ENCODE measurements at places on chromosomes 12 and 14.

DNA sequence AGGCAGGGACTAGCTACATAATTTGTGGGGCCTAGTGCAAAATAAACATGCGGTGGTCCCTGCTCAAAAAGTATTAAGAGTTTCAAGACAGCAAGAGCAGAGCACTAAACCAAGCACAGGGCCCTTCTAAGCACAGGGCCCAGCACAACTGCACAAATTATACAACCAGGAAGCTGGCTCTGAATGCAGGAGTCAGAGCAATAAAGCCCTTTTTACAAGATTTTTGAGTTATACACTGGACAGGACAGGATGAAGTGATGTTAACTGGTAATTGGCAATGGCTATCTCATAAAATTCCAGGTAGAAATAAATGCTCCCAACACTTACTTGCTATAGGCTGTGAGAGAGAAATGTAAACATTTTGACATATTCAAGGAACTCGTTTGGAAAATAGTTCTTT lies 86.2 kb upstream of the GPHB5 start:
- no peak for DNase-seq

- peak; percentile 86 for DNase-seq
Observed at GRCh38 chr12:103455020-103455763, 40.6 kb downstream of the C12orf42 start.

- no peak for DNase-seq
Observed at GRCh38 chr12:12212769-12213168, 54.1 kb downstream of the LRP6 start.

GRCh38 chr12:52741375-52742195 lies 35.6 kb downstream of the KRT76 start:
- DNase-seq = peak; percentile 87

DNA sequence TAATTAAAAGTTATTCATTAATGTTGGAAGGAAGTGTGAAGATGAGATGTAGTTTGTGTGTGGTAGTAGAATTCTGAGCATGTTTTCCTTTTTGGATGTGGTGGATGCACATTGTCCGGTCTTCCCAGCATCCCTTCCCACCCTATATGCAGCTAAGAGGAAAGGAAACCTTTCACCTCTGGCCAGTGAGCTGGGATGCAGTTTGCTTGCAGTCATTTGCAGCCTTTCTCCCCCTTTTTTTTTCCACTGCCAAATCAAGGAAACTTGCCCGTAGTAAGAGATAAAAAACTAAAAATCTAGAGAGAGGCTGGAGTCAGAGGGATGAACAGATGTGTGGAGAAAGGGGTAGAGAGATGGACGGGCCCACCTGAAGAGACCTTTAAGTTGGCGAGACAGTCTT lies 72.5 kb upstream of the SLC38A2 start:
- no peak for DNase-seq

DNA sequence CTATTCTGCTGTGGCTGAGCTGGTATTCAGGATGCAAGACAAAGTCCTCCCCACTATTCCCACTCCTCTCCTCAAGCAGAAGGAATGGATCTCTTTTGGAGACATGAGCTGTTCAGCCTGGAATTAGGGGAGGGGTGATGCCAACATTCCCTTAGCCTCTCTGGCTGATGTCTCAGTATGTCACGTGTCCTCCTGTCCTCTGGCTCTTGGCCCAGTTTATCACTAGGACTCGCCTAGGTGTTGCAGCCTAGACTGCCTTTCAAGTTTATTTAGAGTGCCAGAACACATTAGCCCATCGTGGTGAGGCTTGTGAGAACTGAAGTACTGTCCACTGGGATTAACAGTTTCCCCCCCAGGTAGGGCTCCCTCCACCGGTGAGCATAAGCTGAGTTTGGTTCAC lies 239.9 kb upstream of the MIS18BP1 start:
- DNase-seq = no peak

DNA sequence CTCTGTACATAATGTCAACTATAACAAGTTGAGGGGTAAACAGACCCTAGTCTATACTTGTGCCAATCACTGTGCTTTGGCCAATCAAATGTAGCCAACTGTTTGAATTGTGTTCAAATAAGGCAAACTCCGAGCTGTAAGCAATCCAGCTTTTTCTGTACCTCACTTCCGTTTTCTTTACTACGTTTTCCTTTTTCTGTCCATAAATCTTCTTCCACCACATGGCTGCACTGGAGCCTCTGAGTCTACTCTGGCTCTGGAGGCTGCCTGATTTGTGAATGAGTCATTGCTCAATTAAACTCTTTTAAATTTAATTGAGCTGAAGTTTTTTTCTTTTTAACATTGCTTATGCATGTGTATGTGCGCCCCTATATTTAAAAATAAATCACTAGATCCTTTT lies 29.7 kb downstream of the CLEC1A start:
- DNase-seq = peak; percentile 65

GRCh38 chr12:288687-289086 lies 26.1 kb upstream of the SLC6A13 start:
- no peak for DNase-seq

GRCh38 chr14:72479461-72479931 lies 414.4 kb downstream of the DPF3 start:
- peak; percentile 5 for DNase-seq

DNA sequence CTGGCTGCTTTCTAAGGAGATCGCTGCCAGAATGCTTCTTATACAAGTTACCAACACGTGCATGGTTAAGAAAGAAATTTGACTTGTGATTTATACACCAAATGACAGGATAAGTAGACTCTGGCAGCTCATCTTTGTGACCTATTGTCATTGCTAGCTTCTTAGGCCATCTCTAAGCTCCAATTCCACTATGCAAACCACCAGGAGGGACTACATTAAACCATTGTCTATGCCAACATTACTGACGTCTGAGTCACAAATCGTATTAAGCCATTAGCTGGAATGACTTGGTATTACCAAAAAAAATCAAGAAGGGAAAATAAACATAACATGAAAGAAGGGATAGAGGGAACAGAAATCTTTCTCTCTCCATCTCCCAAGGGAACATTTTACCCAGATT lies 15.8 kb upstream of the VPS33A start:
- no peak for DNase-seq

- no peak for DNase-seq
Observed at GRCh38 chr12:32025906-32026305, 66.7 kb downstream of the RESF1 start.

DNA sequence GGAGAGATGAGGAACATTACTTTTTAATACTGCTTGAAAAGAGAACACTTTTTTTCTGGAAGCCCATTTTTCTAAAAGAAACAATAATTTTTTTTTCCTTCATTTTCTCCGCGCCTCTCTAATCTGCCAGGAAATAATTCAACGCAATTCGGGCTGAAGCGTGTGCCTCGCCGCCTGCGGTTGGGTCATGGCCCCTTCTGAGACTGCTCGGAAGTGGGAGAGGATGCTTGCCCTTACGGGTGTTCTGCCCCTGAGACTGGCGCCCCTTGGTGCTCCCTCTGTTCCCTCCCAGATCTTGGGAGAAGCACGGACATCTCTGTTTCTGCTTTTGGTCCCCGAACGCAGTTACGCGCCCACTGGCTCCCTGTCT lies 332 bp upstream of the TBC1D30 start:
- no peak for DNase-seq

DNA sequence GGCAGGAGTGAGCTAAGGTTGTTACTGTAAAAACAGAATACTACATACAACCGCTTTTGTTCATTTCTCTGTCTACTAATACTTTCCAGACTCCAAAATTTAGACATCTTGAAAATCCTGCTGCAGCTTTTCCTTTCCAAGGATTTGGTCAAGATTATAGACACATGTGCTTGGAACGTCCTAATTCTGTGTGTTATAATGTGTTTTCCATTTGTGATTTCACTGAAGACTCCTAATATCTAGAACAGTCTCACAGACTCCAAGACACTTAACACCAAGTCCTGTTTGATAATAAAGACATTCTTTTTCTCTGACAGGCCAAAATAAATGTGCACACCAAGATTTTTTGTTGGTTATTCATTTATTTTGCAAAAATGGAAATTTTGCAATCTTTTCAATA lies 41.8 kb upstream of the TMTC2 start:
- no peak for DNase-seq
